ENCODE measurements at places on chromosomes 13 and 19. TPM values are rescaled to one million over a fixed set of nuclear protein-coding genes. Genes with fewer than 3 reads are reported as not detected.

LIM2 gene
- not detected for total RNA-seq

- DNase-seq, result no peak
Observed at GRCh38 chr13:89695343-89696257, 1651.9 kb upstream of the MIR17HG start.

DNA sequence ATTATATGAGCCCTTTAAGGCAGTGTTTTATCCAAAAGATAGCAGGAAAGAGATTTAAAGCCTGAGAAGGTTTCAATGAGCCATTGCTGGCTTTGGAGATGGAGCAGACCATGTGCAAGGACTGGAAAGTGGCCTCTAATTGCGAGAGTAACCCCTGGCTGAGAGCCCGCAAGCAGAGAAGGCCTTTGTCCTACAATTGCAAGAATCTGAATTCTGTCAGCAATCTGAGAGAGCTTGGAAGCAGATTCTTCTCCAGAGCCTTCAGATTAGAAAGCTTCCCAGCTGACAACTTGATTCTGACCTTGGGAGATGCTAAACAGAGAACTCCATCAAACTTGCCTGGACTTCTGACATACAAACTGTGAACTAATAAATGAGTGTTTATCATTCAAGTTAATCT lies 528.7 kb upstream of the KLF12 start:
- DNase-seq, result no peak

DNA sequence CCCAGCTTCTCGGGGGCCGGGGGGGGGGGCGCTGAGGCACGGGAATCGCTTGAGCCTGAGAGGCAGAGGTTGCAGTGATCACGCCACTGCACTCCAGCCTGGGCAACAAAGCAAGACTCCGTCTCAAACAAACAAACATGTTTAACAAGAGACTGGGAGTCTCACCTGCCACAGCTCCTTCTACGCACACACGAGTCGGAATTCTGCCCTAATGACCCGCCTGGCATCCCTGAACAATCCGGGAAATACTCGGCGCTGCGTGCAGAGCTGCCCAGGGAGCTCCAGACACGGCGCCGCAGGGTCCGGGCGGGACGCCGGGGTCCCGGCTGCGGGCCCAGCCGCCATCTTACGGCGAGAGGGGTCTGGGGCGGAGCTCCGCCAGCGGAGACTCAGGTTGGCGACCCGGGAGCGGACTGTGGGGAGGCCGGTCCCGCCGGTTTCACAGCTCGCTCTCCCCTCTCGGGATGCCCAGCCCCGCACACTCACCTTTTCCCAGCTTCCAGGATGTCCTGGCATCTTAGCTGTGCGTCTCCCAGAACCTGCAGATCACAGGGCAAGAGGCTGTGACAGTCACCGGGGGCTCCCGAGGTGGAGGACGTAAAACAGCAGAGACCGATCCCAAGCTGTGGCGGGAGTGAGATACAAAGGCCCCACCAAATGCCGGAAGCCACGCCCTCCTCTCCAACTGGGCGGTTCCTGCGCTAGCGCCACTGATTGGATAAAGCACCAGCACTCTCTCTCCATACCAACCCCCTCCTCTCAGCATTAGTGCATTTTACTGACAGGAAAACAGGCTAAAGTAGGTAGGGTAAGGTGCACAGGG lies 23.6 kb upstream of the ZNF724 start:
- peak; percentile 97 for DNase-seq

- DNase-seq, result no peak
Observed at GRCh38 chr19:24177686-24178085, 90.7 kb downstream of the ZNF254 start.

DNA sequence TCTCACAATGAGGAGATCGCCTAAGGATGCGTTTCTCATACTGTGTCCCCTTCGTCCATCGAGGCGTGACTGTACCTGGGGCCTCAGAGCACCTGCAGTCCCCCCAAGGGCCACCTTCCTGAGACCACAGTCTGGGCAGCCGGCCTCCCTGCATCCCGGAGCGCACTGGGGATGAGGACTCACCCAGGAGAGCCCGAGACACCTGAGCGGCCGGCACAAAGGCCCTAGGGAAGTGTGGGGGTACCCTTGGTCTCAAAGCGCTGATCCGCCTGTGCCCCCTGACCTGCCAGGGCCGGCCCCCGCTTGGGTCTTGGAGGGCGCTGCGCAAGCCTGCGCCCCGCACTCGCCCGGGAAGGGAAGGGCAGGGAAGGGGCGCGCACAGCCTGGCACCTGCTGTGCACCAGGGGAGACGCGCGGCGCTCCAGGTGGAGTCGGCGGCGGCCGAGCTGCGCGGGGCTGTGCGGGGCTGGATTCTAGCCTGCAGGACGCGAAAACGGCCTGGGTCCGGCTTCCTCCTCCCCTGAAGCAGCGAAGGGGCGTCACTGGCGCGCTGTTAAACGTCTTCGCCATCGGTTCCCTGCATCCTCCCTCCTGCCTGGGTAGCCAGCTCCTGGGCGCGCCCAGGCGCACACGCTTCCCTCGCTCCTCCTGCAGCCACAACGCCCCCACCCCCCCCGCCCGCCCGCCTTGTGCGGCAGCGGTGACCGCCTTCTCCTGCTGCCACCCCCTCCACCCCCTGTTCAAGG lies 13.6 kb upstream of the USP29 start:
- peak; percentile 34 for DNase-seq

DNA sequence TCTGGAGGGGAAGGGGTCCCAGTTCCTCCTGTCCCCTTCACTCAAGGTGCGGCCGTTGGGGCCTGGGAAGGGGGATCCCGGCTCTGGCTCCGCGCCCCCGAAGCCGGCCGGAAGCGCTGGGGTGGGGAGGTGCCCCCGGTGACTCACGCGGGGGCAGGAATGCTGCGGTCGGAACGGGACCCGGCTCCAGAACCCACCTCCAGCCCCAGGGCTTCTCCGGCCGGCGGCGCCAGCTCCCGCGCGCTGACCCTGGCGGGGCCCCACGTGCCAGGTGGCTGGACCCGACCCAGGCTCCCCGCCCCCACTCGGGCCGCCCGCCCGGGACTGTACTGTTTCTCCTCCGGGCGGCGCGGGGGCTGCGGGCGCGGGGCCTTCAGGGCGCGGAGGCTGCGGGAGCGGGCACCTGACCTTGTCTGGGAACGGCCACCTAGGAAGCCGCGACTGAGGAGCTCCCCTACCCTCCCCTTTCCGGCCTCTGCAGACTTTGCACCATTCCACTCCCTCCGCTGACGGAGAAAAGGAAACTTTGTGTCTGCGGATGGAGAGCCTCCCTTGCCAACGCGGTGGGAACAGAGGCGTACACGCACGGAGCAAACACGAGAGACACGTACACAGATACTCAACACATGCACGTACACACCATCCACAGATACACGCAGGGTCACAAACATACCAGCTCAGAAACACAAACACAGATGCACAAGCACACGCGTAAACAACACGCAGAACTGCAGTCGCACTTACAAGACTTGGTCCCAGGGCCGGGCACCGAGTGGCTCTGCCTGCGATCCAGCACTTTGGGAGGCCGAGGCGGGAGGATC lies 7.2 kb downstream of the AXL start:
- peak; percentile 66 for DNase-seq

GRCh38 chr19:55206664-55207500 lies 2.4 kb downstream of the PTPRH start:
- peak; percentile 62 for DNase-seq

DNA sequence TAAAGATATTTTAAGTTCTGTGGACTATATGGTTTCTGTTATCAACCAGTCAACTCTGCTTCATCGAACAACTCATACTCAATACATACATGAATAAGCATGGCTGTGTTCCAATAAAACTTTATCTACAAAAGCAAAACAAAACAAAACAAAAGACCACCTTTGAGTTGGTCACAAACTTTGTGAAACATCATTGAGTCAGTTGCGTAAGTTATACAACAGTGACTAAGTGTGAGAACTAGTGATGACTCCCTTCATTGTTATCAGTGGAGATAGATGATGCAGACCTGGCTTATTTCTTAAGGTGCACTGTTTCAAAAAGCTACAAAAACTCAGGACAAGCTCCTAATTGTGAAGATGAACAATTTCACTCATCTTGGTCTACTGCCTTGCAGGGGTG lies 14.5 kb upstream of the KLK4 start:
- no peak for DNase-seq

GRCh38 chr13:52104624-52105023 lies 24.2 kb downstream of the NEK5 start:
- DNase-seq, result no peak

LYL1 gene
- total RNA-seq, result 8.8 TPM

DNA sequence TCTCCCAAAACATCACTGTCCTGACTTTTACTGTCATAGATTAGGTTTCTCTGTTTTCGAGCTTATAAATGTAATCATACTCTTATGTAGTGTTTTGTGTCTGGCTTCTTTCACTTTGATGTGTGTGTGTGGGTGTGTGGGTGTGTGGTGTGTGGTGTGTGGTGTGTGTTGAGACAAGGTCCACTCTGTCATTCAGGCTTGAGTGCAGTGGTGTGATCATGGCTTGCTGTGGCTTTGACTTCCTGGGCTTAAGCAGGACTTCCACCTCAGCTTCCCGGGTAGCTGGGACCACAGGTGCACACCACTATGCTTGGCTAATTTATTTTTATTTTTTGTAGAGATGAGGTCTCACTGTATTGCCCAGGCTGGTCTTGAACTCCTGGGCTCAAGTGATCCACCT lies 59.6 kb downstream of the PDS5B start:
- DNase-seq, result no peak

DNA sequence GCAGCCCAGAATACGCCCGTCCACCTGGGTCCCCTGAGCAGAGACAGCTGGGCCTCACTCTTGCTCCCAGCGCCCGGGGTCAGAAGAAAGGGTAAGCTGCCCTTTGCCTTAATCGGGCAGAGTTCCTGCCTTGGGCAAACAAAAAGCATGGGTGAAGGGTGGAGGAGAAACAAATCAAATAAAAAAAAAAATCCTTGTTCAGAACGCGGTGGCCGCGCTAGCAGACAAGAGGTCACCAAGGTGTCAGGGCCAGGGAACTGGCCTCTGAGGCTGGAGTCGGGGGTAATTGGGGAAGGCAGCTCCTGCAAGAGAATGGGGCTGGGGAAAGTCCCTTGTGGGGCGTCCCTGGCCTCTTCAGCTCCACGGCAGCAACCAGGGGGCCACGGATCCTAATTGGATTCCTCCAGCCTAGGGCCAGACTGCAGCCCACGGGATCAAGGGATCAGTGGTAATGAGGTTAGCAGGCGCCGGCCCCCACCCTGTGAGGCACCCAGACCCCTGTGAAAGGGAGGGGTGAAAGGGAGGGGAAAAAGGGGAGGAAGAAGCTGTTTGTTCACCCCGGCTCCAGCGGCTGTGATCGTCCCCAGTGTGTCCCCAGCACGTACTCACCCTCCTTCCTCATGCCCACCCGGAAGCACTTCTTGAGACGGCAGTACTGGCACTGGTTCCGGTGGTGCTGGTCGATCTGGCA lies 5.5 kb downstream of the NR2F6 start:
- DNase-seq, result no peak

IQCN gene
- total RNA-seq, result 4.4 TPM

DNA sequence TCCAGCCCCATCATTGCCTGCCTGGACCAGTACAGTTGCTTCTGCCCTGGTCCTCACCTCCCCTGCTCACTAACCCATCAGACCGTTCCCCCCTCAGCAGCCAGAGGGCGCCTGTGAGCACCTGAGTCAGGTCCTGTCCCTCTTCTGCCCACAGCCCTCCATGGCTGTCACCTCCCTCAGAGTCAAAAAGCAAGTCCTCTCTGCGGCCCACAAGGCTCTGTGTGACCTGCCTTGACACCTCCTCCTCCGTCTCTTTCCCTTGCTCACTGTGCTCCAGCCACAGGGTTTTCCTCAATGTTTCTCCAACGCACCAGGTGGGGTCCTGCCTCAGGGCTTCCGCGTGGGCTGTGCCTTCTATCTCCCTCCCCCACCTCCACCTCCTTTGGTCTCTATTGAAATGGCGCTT lies 29.4 kb upstream of the PTPRS start:
- no peak for DNase-seq

SLC10A2 gene
- total RNA-seq, result not detected

DNA sequence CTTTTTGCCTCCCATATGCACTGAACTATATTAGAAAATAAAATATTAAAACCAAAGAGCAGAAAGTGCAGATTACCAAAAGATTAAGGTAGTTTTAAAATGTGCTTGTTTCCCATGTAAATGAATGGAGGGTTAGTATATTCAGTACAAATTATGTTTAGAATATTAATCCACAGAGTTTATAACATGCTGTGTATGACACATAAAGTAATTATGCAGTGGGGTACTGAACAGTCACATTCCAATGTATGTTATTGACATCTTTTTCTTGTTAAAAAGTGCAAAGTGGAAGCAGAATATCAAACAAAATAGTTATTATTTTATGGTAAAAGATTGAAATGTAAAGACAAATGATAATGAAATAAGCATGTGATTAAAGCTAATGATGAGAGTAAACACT lies 79.3 kb downstream of the GPC6 start:
- no peak for DNase-seq

GRCh38 chr19:35031072-35031881 lies 1.0 kb downstream of the SCN1B start:
- DNase-seq, result no peak

ANKRD24 gene
- 3.1 TPM for total RNA-seq
